Left cardiac atrium (tissue), 4 donors: ENCODE measurements at places on chromosomes 2 and 18. TPM values are rescaled to one million over a fixed set of nuclear protein-coding genes. Genes with fewer than 3 reads are reported as not detected.

C2orf80 gene
- not detected for total RNA-seq

DUSP2 gene
- 1.6 TPM for total RNA-seq

G6PC2 gene
- total RNA-seq: not detected

GPR75 gene
- 1.3 TPM for total RNA-seq

DNA sequence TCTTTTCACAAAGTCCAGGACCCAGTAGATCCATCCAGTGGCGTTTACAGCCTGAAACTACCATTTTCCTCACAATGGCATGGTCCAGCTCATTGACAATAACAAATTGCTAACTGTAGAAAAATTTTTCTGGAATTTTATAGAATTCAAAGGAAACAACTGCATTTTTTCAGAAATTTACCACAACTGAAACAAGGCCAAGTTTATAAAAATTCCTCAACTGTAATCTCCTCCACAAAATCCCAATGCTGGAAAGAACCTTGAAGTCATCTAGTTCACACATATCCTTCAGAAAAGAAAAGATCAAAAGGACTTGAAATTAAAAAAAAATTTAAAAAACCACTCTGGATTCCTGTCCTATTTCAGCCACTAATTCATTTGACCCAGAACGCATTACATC, 226.0 kb upstream of the CTAGE1 start:
- no peak for DNase-seq

DNA sequence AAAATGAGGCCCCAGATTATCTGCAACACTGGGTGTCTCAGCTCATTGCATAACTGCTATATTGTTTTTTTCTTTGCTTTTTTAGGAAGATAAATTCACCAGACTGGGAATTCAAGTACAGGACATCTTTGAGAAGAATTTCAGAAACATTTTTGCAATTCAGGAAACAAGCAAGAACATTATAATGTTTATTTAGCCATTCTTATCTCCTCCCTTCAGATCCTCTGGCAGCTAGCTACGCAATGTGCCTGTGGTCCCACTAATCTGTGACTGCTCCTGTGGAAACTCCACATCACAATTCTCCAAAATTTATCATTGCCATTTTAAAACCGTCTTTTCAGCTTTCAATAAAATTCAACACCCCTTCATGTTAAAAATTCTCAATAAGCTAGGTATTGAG, 126.8 kb downstream of the SP100 start:
- DNase-seq: no peak
